ENCODE measurements at places on chromosomes 7 and 10.

- no peak for DNase-seq
These were observed 1.3 kb upstream of the POT1 start for GRCh38 chr7:124930655-124931597.

DNA sequence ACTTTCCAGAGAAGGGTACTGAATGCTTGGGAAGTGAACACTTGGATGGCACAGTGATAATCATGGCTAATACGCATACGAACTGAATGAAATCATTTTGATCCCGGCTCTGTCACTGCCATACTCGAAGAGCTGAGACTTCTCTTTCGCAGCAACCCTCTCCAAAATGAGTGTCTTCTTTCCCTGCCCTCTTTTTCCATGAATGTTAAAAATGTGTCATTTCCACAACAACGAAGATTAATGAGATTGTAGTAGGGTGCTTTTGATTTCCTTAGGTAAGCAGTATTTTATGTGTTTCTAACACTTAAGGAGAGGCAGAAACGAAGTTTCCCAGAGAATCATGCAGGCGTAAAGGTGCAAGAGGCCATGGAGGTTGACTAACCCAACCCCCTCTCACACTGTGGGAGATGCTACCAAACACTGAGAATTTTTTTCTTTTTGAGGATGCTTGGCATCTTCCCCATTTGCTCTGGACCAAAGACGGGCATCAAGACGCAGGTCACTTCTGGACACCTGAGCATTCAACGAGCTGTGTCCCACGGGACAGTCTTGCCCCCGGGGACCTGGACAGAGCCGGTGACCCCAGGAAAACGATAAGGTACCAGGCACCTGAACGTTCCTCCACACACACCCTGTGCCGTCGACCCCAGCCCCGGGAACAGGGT, 823 bp downstream of the COPG2 start:
- DNase-seq, result no peak

- DNase-seq, result no peak
These were observed 1247.8 kb upstream of the SORCS1 start for GRCh38 chr10:108412323-108412722.

- no peak for DNase-seq
These were observed 13.7 kb upstream of the ZNF786 start for GRCh38 chr7:149104214-149104613.

DNA sequence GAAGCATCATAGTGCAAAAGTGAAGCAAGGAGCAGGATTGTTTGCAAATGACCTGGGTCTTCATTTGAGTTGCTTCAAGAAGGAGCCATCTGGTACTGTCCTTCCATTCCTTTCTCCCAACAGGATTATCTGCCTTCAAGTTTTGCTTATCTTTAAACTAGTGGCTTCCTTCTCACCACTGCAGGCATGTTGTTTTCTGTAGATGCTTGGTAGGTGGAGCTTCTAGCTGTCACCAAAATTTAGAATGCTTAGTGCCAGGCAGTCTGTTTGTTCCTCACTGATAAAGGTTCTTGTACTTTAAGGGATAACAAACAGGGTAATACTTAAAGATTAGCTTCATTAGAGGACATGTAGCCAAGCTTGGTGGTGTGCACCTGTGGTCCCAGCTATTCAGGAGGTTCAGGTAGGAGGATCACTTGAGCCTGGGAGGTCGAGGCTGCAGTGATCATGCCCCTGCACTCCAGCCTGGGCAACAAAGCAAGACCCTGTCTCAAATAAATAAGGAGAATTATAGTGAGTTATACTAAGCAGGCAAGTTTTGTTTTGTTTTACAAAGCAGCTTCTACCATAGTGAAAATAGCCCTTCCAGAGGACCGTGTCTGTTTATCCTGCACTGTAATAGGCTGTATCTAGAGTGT, 5.7 kb downstream of the ARL5B start:
- no peak for DNase-seq

DNA sequence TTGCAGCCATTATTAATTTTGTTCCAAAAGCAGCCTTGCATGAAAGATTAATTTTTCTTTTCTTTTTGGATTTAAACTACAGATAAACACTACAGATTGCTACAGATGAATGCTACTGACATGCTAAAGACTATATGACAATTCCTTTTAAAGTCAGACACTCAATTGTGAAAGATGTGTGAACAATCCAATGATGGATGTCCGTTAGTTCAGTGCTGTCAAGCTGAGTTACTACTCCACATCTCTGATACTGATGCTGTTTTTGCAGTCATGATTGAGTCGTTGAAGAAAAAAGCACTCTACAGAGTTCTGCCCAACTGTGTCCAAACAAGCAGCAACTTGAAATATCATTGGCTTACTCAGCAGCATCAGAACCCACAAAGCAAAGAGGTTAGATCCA, 146.8 kb downstream of the OTUD1 start:
- no peak for DNase-seq

DNA sequence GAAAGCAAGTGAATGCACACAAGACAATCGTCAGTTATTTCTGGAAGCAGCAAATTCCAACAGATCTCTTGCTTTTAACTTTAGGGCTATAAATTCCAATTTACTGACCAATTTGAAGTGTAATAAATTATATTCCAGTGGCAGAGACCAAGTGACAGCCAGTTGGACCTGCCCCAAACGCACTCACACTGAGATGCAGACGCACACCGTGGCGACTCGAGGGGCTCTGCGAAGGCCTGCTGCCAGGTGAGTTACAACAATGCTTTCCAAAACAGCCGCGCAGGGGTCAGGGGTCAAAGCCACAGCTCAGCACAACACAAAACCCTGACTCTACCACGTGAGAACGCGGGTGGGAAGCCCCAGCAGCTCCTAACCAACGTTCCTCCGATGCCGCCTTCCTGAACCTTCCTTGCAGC, 97.4 kb downstream of the ZRANB1 start:
- DNase-seq, result no peak

GRCh38 chr10:6202684-6203330, at the start of gene PFKFB3:
PFKFB3 (plus strand) TSS chr10:6202932; CDS start chr10:6203261, 329 bp downstream.
- DNase-seq, result peak; percentile 95

GRCh38 chr7:141039376-141039775, 24.6 kb upstream of the MRPS33 start:
- DNase-seq, result no peak

DNA sequence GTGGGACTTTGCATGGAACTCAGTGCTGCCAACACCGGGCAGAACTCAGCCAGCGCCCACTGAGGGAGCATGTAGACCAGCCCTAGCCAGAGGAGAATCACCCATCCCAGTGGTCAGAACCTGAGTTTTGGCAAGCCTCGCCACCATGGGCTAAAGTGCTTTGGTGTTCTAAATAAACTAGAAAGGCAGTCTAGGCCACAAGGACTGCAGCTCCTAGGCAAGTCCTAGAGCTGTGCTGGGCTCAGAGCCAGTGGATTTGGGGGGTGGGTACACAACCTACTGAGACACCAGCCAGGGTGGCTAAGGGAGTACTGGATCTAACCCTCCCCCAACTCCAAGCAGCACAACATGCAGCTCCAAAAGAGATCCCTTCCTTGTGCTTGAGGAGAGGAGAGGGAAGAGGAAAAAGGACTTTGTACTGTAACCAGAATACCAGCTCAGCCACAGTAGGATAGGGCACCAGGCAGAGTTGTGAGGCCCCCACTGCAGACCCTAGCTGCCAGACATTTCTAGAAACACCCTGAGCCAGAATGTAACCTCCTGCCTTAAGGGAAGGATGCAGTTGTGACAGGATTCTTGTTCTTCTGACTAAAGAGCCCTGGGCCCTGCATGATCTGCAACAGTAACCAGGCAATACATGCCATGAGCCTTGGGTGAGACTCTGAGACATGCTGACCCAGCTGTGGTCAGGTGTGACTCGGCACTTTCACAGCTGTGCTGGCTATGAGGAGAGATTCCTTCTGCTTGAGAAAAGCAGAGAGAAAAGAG, 24.4 kb downstream of the GSDME start:
- DNase-seq, result no peak

- no peak for DNase-seq
These were observed 105.5 kb upstream of the ZNF438 start for GRCh38 chr10:31136930-31137885.
